ENCODE measurements at places on chromosomes 6 and 20.

GRCh38 chr6:36677753-36678487, 594 bp upstream of the CDKN1A start:
- DNase-seq = no peak

DNA sequence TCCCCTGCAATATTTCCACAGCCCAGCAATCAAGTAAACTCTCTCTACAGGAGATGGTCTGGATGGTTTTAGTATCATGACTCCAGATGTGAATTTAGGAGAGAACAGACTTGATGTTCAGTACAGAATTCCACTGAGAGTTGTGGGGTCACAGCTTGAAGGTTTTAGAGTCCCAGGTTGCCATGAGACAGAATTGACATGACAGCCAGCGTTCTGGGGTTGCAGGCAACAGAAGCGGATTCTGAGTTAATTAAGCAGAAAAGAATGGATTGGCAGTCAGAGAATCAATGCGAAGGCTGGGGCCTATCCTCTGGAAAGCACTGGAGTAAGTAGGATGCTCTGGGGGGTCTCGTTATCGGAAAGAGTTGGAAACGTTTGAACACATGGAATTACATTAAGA, 2.4 kb upstream of the KIAA1755 start:
- DNase-seq = no peak

- no peak for DNase-seq
These were observed 40.9 kb downstream of the GSTA4 start for GRCh38 chr6:52953911-52954839.

DNA sequence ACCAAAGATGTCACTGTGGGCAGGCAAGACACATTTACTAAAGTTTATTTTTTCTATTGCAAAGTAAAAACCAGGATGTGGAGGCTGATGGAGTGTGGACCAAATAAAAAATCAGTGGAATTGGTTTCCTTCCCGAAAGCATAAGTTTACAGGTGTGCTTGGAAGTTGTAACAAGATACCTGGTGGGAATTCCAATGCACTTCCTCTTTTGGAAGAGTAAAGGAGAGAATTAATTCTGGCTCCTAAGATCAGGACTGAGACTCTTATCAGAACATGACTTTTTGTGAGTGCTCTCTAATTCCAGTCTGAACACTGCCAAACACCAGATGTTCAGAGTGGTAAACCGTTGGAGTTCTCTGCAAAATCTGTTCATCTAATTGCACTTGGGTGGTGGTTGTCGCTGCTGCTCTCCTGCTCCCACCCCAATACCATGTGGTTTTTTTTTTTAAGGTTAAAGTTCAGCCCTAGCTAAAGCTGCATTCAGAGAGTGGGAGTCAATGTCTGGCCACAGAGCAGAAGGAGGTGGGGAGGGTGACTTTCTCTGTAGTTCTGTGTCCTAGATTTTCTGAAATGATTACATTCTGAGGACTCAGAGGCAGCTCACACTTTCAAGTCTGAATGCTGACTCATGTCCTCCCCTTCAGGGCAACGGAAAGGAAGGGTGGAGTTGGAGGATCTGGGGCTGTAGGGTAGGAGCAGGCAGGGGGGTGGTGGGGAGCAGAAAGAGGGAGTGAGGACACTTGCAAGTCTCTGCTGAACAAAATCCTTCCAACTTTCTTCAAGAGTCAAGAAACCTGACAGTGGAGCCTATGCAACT, 275.8 kb upstream of the PRDM1 start:
- no peak for DNase-seq

DNA sequence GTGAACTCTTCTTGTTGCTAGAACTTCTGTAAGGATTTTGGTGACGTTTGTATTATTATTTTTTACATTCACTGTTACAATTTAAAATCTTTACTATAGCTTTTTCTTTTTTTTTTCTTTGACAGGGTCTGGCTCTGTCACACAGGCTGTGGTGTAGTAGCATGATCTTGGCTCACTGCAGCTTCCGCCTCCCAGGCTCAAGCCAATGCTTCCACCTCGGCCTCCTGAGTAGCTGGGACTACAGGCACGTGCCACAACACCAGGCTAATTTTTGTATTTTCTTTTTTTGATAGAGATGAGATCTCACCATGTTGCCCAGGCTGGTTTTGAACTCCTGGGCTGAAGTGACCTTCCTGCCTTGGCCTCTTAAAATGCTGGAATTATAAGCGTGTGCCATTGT, 21.2 kb downstream of the HECA start:
- no peak for DNase-seq

- no peak for DNase-seq
These were observed 11.8 kb downstream of the CLVS2 start for GRCh38 chr6:123007885-123008284.

GRCh38 chr20:4573564-4574355, 147.9 kb upstream of the PRND start:
- DNase-seq = no peak

DNA sequence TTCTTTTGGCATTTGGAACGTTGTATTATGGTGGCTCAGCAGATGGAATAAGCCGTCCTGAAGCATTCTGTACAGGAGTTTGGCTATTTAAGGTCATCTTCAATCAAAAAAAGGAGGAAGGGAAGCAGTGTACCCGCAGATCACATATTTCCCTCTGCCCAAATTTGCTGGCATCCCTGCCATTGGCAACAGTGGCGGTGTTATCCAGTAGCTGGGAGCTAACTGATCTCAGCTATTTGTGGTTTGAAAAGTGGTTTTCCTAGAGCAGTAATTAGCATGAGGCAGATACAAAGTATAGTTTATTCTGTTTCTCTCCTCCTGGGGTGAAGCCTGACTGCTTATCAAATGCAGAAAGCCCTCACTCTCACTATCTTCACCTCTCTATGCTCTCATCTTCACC, 576.8 kb downstream of the QKI start:
- DNase-seq = no peak
